Fibroblast of skin of scalp (primary cell): ENCODE measurements at places on chromosomes 3 and 15.

DNA sequence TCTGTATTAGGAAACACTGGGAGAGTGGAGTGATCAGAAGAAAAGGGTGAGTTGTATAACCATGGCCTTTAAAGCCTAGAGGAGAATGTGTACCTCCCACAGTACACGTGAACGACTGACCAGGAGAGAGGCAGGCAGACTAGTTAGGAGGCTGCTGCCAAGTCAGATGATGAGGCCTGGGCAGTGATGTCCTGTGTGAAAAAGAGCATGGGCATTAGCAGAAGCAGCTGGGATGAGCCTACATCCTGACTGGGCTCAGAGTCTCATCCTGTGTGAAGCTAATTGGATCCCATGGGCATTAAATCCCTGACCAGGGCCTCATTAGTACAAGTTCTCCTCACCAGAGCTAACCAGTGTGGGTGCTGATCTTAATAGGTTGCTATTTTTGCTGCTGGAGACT lies 89.1 kb upstream of the SLC2A2 start:
- DNase-seq, result no peak

DNA sequence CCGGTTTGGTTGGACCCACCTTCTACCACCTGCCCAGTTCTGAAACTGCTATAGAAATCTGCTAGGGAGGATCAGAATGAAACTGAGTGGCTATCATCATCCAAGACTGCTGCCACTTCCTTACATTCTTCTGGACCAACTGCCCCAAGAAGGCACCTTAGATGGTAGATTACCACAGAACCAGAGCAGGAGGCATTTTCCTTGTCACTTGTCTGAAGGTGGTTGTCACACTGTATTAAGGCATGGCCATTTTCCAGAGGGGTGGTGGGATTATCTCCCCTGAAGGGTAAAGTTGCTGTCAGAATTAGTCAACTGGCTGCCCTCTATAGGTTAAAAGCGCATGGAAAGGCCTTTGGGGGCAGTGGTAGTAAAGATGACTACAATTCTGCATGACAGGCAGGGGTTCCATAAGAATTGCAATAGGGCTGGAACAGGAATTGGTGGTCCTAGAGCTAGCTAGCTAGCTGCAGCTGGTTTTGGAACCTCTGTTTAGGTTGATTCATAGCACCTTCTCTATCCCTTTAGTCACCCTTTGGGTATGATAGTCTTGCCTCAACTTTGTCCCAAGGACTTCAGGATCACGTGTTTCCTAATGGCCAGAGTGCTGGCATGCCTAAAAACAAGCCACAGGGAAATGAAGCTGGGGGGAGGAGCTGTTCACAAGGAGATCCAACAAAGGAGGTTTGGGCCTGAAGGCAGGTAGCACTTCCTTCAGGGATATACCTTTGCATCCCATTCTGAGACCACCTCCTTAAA lies 4.8 kb upstream of the CSPG5 start:
- no peak for DNase-seq

DNA sequence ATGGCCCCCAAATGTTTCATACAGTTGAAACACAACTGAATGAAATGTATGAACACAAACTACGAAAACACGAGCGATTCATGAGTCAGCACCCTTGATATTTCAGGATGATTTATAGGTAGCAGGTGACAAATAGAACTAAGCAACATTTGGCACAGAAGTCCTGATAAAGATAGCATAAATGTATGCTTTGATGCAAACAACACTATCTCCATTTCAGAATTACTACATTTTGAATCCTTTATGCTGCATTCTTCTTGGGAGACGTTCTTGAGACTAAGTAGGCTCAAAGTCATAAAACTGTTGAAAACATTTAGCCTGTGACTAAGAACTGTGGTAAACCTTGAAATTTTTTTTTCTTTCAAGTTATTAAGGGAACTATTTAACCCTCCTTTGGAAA lies 200.3 kb upstream of the ICE2 start:
- peak; percentile 37 for DNase-seq

- no peak for DNase-seq
Observed at GRCh38 chr3:115617591-115617990, 5.7 kb upstream of the GAP43 start.

- DNase-seq, result peak; percentile 11
Observed at GRCh38 chr3:155270485-155271342, 22.8 kb downstream of the STRIT1 start.

GRCh38 chr15:29825227-29825626 lies 3.0 kb upstream of the TJP1 start:
- no peak for DNase-seq
